ENCODE measurements at places on chromosomes 2 and 18.
A peak's percentile ranks its signal among the peaks of the same experiment; 100 is the strongest.

DNA sequence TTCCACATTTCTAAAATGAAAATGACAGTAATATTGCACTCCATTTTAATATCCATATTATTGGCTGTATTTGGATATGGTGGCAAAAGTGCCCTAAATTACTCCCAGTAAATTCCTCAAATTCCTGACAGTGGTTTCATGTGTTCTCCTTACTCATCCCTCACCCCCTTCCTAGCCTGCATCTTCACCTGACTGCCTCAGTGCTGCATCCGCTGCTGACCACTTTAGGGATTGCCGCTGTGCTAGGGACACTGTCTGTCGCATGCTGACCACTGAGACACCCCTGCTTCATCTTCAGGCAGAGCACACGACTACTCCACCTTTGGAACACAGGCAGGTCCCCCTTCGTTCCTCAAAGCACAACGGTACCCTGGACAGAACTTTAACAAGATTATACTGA, 32.6 kb downstream of the DSEL start:
- DNase-seq: no peak

- DNase-seq: peak; percentile 42
Measured at GRCh38 chr18:63848159-63848558, 39.3 kb upstream of the SERPINB2 start.

- peak; percentile 28 for DNase-seq
Measured at GRCh38 chr2:201639205-201639604, 4.1 kb downstream of the TMEM237 start.

DNA sequence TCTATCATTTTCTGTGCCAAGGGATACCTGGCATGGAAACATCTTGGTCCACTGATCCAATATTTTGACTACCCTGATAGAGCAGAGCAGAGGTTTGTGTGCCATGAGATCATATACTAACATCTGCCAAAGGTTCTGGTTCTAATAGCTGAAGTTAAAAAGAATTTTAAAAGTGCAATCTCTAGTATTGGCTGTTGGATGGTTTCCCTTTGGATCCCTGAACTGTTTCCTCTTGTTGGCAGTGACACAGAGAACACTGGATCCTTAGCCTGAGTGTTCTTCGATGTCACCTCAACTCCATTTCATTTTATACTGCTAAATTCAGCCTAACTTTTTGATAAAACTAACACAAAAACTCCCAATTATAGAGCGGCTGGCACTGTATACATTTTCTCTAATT, 169.3 kb upstream of the FBXO11 start:
- DNase-seq: no peak

GRCh38 chr2:160565099-160565845, 71.7 kb upstream of the RBMS1 start:
- DNase-seq: no peak

DNA sequence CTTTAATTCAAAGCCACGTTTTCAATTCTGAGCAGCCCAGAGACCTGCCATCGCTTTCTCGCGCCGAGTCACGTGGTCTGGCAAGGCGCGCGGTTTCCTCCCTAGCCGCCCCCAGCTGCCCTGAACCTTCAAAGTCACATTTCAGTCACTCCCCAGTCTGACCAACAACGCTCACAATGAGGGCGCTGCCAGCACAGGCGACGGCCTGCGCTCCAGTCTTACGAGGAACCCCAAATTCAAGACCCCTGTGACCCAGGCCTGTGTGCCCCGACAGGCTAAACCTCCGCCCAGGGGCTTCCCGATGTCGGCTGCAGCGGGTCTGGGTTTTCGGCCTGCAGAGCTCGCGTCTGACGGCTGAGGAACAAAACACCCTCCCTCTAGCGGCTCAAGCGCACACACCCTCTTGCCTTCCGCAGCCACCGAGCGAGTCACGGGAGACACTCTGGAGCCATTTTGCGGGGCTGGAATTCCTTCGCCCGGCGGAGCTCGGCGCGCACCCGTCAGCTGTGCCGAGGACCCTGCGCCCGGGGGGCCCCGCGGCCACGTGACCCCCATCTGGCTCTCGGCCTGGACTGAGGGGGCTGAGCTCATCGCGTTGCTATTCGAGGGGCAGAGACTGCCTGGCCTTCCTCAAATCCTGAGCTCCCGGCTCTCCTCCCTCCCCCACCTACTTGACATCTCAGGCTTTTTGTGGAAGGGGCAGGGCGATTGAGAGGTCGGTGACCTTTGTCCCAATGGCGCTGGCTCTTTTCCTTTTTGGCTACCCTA, 69.9 kb upstream of the ITGB6 start:
- DNase-seq: peak; percentile 79
